T follicular helper cell (primary cell): ENCODE measurements at places on chromosomes 4 and X.

DNA sequence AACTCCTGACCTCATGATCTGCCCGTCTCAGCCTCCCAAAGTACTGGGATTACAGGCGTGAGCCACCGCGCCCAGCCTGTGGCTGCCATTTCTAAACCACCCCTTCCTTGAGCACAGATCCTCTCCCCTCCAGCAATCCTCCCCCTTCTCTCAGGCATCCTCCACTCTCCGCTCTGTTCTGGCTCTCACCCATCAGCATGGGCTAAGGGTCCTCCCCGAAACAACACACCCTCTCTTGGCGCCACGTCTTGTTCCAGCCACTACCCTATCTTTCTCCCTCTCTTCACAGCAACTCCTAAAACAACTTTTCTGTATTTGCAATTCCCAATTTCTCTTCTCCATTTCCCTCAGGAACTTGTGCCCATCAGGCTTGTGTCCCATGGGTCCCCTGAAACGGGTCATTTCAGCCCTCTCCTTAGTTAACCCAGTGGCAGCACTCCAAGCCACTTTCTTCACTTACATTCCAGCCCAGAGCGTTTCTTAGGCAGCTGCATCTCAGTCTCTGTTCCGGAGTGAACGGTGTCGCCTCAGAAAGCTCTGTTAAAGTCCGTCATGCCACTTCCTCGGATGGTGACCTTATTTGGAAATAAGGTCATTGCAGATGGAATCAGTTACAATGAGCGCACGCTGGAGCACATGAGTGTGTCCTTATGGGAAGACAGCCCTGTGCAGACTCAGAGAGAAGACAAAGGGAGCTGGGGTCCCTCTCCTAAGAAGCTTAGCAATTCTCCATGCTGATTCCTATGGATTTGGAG, 28.3 kb upstream of the CLDN24 start:
- no peak for DNase-seq

DNA sequence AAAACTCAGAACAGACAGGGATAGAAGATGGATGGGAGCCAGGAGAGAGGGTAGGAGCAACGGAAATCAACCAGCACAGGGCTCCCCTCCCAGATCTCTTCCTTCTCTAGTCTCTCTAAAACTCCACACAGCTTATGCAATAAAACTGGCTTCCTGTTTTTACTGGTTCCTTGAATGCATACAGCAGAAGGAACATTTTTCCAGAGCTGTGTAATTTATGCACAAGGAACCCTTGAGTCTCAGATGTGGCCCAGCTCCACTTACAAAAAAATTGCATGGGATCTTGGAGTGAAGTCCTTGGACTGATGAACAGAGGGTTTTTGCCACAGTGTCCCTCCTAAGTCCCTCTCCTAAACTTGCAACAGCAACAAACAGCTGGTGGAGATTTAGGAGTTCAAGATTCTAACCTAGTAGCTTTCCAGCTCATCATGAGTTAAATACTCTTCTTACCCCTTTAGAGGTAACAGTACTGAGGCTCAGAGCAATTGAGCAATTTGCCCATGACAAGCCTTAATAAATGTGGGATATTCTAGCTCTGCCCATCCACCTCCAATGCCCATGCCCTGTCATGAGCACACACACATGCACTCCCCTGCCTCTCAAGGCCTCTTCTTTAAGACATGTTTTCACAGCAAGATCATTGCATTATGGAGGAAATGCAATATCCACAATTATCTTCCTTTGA, 18.4 kb upstream of the CC2D2A start:
- no peak for DNase-seq

DNA sequence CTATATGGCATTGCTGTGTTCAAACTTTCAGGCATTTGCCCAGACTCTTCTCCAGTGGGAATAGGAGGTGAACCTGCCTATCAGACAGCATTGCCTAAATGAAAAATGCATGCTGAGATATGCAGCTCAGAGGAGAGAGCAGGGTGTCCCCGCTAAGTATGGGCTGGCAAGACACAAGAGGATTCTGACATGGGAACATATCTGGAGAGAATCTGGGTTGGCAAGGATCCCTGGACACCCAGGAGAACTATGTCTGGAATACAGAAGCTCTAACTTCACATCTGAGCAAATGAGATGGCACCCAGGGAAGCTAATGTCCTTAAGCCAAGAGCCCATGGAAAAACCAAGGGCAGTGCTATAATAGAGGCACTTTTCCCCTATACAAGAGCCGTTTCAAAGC, 18.4 kb downstream of the PPARGC1A start:
- no peak for DNase-seq

GRCh38 chr4:2729533-2729875, 26.6 kb downstream of the TNIP2 start:
- DNase-seq, result no peak

DNA sequence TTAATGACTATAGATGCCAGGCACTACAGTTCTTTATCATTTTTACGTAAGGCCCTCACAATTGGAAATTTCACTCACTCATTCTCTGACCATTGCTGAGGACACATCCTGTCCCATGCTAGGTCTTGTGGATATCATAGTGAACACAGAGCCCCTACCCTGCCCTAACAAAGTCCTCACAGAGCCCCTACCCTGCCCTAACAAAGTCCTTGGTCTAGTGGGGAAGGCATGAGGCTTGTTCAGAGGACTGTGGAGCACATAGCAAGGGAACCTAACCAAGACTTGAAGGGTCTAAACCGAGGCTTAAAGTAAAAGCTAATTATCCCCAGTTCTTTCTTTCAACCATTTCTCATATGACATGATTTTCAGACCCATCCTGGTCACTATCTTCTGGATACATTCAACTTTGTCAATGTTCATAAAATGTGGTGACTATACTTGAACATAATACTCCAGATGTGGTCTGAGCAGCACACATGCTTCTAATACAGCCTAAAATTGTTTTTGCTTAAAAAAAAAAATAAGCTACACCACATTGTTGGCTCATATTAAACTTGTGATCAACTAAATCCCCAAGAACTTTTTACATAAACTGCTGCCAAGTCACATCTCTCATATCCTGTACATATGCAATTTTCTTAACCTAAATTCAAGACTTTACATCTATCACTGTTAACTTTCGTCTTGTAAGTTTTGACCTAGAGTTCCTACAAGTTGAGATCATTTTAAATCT, 77.0 kb downstream of the GPC3 start:
- no peak for DNase-seq

DNA sequence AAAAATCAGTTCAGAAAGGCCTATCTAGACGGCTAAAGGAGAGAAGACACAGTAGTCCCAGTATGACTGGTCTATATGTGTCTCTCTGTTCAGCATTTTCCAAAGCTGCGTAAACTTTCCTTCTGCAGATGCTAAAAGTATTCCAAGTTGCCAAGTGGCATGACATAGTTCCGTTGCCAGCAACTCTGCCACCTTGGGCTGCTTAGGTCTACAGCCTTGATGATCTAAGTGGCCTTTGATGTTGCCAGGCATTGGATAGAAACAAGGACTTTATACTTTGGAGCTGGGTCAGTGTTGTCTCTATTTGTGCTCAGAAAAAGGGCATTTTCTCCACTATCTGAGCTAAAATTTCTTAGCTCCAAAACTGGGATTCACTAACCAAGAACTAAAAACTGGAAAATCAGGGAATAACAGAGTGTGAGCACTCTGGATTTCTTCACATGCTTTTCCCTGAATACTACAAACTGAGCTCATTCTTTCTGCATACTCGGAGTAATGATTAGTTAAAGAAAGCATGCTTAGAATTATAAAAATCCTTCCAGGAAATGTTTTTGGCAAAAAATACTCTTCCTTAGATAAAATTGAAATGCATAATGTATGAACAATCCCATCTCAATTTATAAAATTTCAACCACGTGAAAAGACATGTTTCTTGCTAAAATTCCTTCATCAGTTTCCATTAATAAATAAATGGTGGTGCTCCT, 191.4 kb downstream of the ADAMTS3 start:
- no peak for DNase-seq

DNA sequence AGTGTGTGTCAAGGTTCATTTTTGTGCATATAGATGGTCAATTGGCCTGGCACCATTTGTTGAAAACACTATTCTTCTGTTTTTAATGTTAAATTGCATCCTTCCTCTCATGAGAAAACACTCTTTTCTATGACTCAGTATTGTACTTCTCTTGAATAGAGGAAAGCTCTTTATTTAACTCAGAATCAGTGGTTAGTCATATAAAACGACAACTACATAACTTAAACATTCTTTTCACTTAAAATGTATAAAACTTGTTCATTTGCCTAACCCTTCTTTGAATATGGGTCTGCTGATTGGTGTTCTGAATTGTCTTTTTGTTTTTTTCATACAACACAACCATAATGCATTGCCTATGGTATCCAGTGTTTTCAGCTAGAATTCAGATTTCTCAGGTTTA, 17.2 kb upstream of the MRPL1 start:
- no peak for DNase-seq

GRCh38 chr4:155408796-155409195, 32.0 kb upstream of the MAP9 start:
- DNase-seq, result no peak

DNA sequence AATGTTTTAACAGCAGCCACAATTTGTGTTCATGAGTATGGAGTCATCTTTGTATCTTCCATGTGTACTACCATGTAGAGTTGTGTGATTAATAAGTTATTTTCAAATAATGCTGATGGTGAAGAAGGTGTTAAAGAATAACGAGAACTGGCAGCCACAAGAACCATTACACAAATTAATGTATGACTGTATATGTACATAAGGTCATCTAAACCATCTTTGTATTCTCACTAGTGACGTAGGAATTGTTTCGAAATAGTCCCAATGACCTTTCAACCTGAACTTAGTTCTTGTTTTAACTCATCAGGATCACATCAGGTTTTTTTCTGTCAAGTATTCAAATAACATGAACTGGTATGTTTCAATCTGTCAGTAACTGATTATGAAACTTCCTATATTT, 48.3 kb upstream of the NOCT start:
- no peak for DNase-seq

DNA sequence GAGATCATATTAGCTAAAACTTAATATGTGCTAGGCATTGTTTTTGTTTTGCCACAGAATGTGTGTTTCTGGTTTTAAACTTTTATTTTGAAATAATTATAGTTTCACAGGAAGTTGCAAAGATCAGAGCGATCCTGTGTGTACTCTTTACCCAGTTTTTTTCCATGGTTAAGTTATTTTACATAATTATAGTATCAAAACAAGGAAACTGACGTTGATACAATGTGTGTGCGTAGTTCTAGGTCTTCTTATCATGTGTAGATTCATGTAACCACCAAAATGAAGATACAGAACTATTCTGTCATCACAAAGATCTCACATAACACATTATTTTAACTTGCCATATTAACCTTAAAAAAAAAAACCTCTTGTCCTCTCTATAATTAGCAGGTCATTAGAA, 69.2 kb downstream of the BLTP1 start:
- no peak for DNase-seq

GRCh38 chrX:105150036-105150435, 70.5 kb downstream of the TEX13A start:
- no peak for DNase-seq

GRCh38 chr4:113534711-113535110, 226.8 kb downstream of the CAMK2D start:
- no peak for DNase-seq

DNA sequence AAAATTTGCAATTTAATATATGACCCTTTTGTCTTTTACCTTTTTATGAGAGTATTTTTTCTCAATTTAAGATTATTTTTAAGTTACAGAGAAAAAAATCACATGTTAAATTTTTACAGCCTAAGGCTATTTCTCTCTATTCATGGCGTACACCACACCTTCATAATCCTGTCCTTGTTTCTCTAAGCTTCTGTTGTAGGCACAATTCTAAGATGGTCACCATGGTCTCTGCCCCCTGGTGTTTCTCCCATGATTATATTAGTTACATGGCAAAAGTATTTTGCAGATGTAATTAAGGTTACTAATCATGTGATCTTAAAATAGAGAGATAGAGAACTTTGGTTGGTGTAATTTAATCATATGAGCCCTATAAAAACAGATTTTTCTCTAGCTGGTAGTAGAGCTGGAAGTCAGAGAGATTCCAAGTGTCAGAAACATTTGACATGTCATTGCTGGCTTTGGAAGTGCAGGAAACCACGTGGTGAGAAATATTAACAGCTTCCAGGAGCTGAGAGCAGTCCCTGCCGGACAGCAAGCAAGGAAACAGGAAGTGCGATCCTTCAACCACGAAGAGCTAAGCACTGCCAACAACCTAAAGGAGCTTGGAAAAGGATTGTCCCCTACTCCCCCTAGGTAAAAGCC, 89.8 kb downstream of the EIF4E start:
- DNase-seq, result no peak
